ENCODE measurements at places on chromosomes 4 and X.
A peak's percentile ranks its signal among the peaks of the same experiment; 100 is the strongest.

GRCh38 chr4:184030764-184031163, 125.7 kb downstream of the STOX2 start:
- DNase-seq = no peak

DNA sequence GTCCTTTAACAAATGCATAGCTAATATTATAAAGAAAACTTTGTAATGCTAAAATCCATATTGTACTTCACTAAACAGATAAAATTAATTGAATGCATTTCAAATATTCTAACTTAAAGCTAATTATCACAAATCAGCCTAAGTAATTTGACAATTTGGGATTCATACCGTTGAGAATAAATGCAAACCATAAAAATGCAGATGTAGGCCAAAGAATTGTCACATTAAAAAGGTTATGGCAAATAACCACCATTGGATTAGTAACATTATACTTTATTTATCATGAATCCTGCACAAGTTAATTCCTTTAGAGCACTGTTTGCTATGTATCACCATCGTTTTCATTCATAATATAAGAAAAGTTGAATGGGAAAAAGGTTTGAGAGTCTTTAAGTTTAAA, 301.0 kb downstream of the LDB2 start:
- no peak for DNase-seq

DNA sequence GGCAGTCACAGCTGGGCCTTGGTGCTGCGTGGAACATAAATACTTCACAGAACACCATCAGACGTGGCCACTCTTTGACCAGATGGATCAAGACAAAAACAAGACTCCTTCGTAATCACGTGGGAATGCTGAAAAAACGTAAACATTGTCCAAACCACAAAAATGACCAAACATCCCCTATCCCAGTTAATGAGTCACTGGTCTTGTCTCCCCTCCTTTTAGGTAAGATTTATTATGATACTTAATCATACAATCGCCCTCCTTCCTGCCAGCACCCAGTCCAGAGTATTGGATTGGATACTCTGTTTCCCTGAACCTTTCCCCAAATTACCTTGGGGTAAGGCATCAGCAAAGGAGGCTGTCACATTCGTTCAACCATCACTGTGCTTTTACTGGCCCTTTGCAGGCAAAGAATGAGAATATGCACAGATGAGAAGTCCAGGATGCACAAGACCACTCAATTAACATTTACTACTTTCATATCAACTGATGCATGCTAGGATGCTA, 601 bp upstream of the TCEANC start:
- DNase-seq = peak; percentile 63

GRCh38 chr4:52850406-52851124, 11.6 kb upstream of the RASL11B start:
- no peak for DNase-seq

- DNase-seq = no peak
Observed at GRCh38 chrX:17072301-17072700, 125.8 kb downstream of the REPS2 start.

- no peak for DNase-seq
Observed at GRCh38 chr4:24703298-24703697, 92.1 kb upstream of the SOD3 start.

GRCh38 chrX:48913605-48914366, 2.3 kb upstream of the SLC35A2 start:
- DNase-seq = no peak

- DNase-seq = peak; percentile 22
Observed at GRCh38 chr4:17033025-17033767, 134.8 kb upstream of the LDB2 start.

DNA sequence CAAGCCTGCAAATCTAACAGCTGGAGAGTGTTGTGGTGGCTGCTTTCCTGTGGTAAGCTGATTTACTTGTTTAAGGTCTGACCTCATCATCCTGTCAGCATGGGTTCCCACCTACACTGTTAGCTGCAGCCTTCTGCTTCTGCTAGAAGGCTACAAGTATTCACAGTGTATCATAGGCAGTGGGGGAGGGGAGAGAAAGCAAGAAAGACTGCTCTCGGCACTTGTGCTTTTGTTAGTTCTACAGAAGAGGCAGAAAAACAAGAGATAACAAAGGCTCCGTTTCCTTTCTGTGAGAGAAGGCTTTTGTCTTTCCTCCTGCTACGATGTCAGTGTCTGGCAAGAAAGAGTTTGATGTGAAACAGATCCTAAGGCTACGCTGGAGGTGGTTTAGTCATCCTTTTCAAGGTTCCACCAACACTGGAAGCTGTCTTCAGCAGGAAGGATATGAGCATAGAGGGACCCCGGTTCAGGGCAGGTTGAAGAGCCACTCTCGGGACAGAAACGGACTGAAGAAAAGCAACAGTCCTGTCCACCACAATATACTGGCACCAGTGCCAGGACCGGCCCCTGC, at the start of gene KLHL4:
KLHL4 (plus strand) TSS at position 232 of the 571 bp plus-strand sequence; CDS start at position 324, 92 bp downstream.
- DNase-seq = peak; percentile 74

- DNase-seq = no peak
Observed at GRCh38 chrX:95539041-95539440, 1145.6 kb upstream of the DIAPH2 start.

DNA sequence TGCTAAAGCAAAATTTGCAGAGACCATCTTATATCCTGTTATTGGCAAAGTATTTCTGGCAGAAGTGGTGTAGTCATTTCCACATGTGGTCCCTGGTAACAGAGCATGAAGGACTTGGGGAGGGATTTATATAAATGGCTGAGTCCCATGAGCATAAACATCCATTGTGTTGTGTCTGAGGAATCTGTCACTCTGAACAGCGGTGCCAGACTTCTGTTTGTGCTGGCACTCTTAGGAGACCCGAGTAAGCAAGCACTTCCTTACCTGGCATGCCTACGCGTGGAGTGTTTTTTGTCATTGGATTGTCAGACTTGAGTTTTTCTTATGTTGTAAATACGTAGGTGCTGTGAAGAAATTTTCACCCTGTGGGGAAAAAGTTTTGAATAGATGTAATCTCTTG, 285.9 kb downstream of the ARHGAP10 start:
- no peak for DNase-seq

DNA sequence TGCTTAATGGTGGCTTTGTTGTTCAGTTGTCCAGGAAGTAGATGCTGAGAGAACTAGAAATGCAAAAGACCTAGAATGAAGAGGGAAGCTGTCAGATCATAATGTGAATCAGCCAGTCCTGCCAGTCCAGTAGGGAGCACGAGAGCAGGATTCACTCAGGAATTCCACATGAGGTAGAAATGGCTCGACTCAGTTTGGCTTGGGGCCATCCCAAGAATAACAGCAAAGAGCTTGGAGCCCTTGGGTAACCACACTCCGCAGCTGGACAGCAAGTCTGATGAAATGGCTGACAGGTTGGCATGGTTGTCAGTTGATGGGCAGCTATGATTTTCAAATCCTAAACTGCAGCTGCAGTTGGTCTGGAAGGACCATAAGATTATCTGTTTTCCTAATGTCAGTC, 44.5 kb upstream of the WDR1 start:
- no peak for DNase-seq

DNA sequence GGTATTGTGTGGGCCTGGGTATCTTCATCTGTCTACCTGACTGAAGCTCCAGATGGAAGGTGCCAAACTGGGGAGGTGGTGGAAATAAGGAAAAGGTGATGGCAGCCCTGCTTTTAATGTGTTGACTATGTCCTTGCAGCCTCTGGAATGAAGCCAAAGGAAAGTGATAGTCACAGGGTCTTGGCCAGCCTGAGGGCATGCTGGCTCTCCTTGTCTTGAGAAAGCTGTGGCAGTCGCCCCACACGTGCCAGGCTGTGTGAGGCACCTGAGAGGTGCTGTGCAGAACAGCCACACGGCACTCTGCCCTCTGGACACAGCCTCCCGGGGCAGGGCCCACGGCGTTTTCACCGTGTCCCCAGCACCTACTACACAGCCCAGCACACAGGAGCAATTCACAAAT, 77.6 kb downstream of the NAT8L start:
- DNase-seq = no peak

DNA sequence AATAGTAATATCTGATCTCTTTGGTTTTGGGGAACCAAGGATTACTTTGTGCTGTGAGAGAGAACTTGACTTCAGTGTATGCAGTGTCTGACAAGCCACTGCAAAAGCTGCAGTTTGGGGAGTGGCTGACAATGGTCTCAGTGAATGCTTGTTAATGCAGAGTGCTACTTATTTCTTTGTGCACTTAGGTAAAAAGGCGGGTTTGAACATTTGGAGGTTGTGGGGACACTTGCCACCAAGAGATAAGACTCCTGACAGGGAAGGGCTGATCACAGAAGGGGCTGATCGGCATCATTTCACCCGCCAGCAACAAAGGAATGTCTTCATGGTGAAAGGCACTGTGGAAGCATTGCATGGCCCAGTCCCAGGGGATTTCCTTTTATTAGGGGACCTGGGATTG, 28.6 kb upstream of the USP46 start:
- no peak for DNase-seq

- DNase-seq = no peak
Observed at GRCh38 chrX:24982306-24982965, 33.3 kb downstream of the ARX start.

- DNase-seq = no peak
Observed at GRCh38 chrX:56788229-56788628, 59.2 kb downstream of the NBDY start.

DNA sequence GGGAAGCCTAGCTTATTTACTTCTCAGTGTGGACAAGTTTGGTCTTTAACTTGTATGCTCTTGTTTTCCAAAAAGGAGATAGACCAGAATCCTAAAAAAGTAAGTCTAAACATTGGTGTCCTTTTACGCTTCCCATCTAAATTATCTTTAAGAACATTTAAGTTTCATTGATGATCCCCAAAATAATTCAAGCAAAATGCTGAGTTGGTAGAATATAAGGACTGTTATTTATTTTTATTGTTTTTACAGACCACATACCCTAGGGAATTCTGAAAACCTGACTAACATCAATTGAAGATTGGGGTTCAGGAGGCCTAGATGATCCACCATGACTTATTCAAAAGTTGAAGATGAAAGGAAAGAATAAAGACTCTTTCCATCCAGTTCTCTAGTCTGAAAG, 653.0 kb downstream of the CCSER1 start:
- DNase-seq = no peak

GRCh38 chr4:176300036-176300435, 19.7 kb upstream of the SPCS3 start:
- no peak for DNase-seq

DNA sequence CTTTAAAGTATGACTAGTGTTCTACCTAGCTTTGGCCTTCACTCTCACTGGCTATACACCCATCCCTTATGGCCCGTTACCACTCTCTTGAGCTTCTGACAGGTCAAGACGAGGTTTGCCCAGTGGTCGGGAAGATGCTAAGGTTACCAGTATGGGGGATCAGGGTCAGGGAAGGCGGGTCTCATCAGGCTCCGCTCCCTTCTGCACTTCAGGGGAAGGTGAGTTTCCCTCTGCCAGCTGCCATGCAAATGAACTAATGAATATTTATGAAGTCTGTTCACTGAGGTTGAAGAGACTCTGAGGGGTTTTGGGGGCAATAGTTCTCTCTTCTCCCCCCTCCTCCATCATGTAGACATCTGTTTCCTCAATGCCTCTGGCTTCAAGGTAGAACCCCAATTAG, 6.6 kb downstream of the EFNB1 start:
- DNase-seq = no peak

- no peak for DNase-seq
Observed at GRCh38 chrX:39322496-39322895, 521.2 kb downstream of the MID1IP1 start.

GRCh38 chr4:184163813-184164212, 53.9 kb downstream of the ENPP6 start:
- peak; percentile 10 for DNase-seq

DNA sequence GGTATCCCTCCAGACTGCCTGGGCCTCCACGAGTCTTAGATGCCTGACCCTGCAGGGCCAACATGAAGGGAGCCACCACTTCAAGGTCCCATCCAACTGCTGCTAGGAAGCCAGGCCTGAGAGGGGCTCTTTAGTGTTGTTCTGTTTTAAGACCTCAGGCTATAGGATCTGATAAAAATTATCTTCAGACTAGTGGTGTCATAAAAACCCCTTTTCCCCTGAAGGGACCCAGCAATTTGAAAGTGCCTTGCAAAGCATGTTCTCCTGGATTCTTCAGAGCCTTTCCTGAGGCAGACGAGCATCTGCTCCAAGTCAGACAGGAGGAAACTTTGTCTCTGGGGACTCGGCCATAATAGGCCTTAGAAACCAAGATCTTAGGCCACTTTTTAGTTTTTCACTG, 26.9 kb downstream of the TSPAN5 start:
- no peak for DNase-seq

GRCh38 chr4:78220283-78220682, 163.2 kb downstream of the FRAS1 start:
- DNase-seq = no peak

DNA sequence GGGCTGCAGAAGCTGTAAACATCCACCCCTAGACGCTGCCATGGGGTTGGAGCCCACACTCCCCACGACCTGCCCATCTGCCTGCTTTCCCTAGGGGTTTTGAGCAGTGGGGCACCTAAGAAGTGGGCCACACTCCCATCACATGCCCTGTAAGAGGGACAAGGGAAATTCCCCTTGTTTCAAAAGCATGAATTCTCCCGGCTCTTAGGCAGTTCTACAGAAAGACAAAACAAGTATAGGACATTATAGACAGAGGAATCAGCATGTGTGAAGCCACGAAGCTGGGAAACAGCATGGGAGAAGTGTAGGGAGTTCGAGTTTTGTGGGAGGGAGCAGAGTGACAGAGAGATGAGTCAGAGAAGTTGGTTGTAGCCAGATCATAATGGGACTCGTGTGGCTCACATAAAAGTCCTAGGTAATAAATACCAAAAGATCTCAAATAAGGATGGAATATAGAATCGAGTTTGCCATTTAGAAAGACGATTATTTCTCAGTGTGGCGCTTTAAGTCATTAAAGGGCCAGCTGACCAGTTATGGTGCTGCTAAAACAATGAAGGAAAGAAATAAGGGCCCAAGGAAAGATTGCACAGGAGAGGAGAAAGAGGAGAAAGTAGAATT, 23.9 kb downstream of the APOO start:
- DNase-seq = peak; percentile 60

DNA sequence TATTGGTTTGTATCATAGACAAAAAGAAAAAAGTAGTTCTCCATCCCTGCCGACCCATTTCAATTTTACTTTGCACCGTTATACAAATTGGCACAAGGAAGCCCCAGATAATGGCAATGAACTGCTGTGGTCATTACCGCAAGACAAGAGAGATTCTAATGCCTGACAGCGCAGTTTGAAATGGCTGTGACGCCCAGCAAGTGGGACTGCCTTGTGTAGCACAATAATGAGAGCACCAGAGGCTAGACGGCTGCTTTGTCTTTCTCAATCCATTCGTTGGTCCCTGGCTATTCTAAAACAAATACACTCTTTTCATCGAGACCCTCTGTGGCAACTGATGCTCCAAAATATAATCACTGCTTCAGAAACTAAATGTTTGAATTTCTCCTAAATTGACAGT, 192.4 kb upstream of the NEIL3 start:
- DNase-seq = no peak

GRCh38 chrX:38880296-38880854, 79.1 kb downstream of the MID1IP1 start:
- DNase-seq = no peak

- no peak for DNase-seq
Observed at GRCh38 chr4:7855731-7856130, 83.9 kb downstream of the AFAP1 start.

Measured in kidney glomerular epithelial cell (primary cell).